ENCODE measurements at places on chromosomes 16 and 17.
A peak's percentile ranks its signal among the peaks of the same experiment; 100 is the strongest.

DNA sequence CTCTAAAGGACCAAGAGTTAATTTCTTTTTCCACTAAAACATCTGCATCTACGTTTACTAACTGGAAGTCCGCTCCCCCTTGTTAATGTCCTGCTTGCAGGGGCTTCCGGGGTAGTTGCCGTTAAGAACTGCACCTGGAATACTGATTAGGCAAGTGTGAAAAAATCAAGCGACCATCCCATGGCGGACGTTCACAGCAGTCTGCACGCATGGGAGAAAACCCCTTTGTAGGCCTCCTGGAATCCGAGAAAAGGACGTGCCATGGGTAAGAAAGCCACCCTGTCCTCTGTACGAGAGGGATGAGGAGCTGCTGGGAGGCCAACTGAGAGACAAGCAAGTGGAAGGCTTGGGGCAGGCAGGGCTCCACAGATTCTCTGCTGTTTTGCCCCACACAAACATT, 14.9 kb downstream of the SNN start:
- DNase-seq, result no peak

DNA sequence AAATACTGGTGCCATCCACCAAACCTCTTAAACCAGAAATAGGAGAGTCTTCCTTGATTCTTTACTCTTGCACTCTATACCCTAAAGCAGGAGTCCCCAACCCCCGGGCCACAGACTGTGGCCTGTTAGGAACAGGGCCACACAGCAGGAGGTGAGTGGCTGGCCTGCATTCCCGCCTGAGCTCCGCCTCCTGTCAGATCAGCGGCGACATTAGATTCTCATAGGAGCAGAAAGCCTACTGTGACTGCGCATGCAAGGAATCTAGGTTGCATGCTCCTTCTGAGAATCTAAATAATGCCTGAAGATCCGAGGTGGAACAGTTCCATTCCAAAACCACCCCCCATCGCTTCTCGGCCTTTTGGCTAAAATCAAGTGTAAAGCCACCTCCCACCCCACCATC, 30.3 kb upstream of the SRCIN1 start:
- no peak for DNase-seq

DNA sequence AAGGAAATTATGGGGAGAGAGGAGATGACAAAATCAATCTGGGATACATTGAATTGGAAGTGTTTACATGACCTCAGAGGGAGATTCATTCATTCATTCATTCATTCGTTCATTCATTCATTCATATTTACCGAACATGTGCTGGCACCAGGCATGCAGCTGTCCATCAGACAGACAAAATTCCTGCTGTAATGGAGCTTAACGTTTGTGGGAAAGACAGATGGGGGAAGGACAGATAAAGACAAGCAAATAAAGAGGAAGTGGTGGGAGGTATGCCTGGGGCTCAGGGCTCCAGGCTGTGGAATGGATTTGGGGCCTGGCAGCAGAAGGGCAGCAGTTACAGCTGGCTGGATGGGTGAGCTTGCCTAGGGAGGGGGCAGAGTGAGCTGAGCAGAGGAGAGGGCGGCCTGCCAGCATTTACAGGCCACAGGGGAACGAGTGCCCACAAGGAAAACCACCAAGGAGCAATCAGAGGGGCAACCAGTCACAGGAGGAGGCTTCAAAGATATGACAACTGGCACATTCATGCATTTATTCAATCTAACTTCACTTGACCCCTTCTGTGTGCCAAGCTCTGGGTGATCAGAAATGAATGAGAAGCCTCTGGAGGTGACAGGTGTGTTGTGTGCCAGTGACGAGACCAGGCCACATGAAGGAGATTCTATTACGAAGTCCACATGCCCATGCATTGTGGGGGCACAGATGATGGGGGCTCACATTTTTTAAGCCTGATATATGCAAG, 48.5 kb downstream of the ARHGAP27 start:
- DNase-seq, result no peak

DNA sequence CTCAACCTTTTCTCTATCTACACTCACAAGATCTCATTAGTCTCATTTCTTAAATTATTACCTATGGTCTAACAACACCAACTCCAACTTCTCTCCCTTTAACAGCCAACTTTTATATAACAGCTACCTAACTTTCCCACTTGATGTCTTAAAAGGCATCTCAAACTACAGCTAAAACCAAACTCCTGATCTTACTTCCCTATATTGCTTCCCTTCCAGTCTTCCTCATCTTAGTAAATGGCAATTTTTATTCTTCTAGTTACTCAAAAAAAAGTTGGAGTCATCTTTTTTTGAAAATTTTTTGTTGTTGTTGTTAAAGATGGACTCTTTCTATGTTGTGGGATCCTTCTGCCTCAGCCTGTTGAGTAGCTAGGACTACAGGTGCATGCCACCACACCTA, 15.3 kb downstream of the SRR start:
- no peak for DNase-seq

GRCh38 chr16:57141822-57142631, 43.8 kb downstream of the PSME3IP1 start:
- DNase-seq, result peak; percentile 12

GRCh38 chr17:54968988-54969332, 395 bp downstream of the STXBP4 start:
- no peak for DNase-seq

GRCh38 chr17:68431661-68432071, 25.6 kb downstream of the WIPI1 start:
- DNase-seq, result no peak

GRCh38 chr17:50148226-50149090, 2.0 kb downstream of the PPP1R9B start:
- peak; percentile 80 for DNase-seq

GRCh38 chr16:87053016-87053982, 263.9 kb downstream of the C16orf95 start:
- DNase-seq, result no peak

- no peak for DNase-seq
Measured at GRCh38 chr16:68422396-68422960, 25.8 kb downstream of the SMPD3 start.

- DNase-seq, result no peak
Measured at GRCh38 chr17:44837196-44837595, 7.1 kb upstream of the GJC1 start.

DNA sequence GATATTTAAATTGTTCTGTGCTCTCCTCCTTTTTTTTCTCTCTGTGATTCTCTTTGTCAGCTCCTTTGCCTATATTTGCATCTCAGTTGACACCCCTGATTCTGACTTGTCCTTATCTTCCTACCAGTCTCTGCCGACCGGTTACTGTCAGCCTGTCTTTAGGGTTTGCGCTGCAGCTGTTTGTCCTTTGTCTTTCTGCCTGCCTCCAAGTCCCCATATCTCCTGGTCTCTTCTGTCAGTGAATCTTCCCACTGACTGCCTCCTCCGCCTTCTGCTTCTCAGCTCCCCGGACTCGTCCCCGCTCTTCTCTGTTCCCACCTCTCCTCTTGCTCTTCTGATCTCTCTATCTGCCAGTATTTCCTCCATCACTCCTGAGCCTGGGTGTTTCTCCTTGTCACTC, 5.2 kb downstream of the TLCD2 start:
- DNase-seq, result no peak

GRCh38 chr17:28717578-28718332, at the start of gene RAB34:
TSS of gene RAB34 (minus strand) at chr17:28717868. CDS start at chr17:28717266, 602 bp downstream.
- DNase-seq, result peak; percentile 96

- DNase-seq, result no peak
Measured at GRCh38 chr16:70665806-70666735, 19.7 kb downstream of the IL34 start.

DNA sequence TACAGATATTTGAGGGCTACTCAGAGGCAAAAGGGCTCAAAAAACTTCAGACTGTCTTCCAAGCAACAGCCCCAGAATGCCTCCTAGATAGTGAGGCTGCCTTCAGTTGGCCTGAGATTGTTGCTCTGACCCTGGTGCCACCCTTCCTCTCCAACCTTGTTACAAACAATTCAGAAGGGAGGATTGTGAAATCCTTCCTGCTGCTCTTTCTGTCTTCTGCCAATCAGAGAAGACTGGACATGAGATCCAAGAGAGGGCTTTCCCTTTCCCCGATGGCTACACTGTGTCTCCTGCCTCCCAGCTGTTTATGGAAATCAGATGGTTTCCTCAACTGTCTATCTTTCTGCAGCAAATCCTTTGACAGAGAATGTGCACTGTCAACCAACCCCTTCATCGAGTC, 419.9 kb downstream of the CDH13 start:
- DNase-seq, result no peak

DNA sequence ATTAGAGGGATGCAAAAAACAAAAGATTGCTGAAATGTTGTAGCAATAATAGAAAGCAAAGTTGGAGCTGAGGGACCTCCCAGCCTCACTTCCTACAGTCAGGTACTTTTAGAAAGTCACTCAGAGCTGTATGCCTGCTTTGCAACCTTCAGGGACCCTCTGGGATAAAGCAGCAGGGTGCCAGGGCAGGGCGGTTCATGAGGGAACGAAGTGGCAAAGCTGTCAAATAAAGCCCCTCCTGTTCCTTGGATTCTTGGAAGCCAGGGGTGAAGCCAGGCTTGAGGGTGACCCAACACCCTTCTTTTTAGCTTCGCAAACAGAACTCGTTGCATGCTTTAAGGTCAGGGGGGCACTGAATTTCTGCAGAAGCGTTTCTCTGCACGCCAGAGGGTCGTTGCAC, 767 bp downstream of the ATP2C2 start:
- DNase-seq, result no peak

- no peak for DNase-seq
Measured at GRCh38 chr16:3979518-3979917, 99.0 kb upstream of the CREBBP start.

DNA sequence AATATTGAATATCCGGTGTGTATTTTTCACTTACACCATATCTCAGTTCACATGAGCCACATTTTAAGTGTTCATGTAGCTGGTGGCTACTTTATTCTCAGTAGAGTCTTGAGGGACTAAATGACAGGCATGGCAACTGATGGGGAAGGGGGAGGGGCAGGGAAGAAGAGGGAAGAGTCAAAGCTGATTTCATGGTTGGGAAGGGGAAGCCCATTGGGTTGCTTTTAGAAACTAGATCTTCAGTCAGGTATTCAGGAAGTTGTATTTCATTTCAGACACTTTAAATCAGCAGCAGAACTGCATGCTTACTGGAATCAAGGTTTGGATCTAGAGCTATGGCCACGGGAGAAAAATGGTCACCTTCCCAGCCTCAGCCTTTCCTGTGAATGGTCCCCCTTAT, 2.9 kb upstream of the WIPI1 start:
- DNase-seq, result no peak

DNA sequence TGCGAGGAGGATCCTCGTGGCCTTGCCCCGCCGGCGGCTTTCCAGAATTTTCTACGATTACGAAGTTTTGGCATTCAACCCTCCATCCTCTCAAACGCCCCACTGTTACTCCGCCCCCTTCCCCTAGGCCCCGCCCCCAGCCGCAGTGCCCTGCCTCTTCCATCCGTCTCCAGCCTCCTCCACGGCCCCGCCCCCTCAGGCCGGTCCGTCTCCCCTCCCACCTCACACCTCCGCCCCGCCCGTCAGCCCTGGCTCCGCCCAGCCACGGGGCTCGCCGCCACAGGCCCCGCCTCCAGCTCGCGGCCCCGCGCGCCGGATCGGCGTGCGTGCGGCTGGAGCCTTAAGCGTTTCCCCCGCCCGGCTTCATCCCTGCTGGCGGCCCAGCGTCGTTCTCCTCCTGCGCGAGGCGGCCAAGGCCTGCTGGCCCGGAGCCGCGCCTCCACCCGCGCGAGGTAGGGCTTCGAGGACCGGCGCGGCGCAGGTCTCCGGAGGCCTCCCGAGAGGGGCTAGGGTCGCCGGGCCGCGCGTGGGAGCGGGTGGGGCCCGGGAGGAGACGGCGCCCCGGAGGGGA, at the start of the genes C17orf67 and DGKE:
C17orf67 (minus strand) TSS at position 112 of the 571 bp plus-strand sequence. CDS start 18,110 bp downstream, outside the sequence.
DGKE (plus strand) TSS at position 343 of the 571 bp plus-strand sequence. CDS start 645 bp downstream, outside the sequence.
- DNase-seq, result peak; percentile 99

DNA sequence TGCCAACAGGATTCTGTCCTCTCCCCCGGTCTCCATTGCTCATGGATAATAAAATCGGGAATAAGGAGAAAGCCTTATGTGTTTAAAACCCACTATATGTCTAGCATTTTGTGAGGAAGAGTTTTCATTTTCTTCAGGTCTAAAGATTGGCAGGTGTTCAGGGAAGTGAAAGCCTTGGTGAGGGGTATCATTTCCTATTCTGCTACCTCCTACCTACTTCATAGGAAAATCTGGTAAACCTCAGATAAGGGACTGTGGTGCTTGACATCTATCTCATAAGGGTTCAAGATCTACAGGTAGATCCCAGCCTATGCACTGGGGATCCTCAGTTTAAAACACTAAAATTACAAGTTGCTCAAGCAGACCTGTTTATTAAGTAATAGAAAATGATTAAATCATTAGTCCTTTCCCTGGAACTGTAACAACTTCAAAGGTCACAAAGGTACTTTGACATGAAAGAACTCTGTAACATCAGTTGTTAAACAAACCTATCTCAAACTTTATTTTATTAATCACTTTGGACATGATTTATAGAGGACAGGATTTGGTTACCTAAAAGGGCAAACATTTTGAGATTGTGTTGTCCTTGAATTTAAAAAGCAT, 6.5 kb downstream of the MOSMO start:
- DNase-seq, result no peak

DNA sequence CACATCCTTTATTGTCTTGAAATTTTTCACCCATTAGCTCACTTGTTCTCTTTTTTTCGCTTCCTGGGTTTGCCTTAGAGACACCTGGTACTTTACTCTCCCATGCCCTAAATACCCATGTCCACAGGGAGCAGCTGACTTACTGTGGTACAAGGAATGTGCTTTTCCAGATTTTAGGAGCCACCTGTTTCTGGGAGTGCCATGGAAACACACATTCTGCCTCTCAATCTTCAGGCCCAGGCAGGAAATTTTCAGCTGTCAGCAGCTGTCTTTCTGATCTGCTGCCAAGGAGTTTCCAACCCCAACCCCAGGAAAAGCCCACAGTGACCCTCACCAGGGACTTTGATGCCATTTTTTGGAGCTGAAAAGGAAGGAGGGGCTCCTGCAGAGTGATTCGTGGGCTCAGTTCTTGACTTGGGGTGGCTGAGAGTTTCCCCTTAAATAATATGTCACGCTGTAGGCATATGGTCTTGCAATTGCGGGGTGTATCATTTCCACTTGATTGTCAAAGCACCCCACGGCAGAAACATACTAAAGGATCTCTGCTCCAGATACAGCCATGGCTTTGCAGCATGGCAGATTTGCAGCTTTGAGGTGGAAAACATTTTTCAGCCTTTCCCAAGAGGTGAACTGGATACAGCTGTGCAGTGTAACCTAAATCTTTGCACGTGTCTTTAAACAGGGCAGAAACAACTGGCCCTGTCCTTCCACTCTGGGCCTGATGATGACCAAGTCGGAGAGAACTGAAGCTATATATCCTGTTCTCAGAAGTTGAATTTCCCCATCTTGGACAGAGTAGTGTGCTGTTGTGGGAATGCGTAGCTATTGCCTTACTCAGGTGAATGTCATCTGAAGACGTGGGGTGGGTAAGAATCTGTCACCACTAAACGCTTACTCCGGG, 19.2 kb downstream of the RBFOX1 start:
- peak; percentile 84 for DNase-seq

DNA sequence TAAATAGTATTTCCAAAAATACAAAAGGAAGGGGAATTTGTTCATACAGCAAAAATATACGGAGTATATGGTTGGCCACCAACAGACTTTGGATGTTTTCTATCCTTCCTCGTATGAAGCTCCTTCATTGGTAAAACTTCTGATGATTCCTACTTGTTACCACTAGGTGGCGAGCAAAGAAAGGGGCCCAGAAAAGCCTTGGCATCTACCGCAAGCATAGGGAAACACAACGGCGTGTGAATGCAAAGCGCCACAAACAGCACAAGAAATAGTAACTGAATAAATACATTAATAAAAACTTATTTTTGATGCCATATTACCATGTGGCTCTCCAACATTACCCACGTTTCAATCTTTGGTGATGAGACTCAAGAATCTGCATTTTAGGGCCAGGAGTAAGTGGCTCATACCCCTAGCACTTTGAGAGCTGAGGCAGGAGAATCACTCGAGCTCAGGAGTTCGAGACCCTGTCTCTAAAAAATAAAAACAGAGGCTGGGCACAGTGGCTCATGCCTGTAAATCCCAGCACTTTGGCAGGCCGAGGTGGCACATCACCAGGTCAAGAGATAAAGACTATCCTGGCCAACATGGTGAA, 34.5 kb downstream of the YWHAE start:
- peak; percentile 60 for DNase-seq
